ENCODE measurements at places on chromosomes 2 and 18.

DNA sequence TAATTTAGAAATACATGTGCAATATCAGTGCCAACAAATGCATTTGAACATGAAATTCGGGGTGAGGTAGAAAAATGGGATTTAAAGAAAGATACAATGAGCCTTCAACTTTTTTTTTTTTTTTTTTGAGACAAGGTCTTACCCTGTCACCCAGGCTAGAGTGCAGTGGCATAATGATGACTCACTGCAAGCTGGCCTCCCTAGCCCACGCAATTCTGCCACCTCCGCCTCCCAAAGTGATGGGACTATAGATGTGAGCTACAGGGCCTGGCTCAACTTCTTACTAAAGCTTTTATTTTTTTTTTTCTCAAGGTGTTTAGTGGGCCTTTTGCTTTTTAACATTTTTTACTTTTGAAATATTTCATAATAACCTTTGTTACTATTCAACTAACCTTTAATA is 365.6 kb downstream of the LRRTM4 start:
- ATAC-seq: no peak

DNA sequence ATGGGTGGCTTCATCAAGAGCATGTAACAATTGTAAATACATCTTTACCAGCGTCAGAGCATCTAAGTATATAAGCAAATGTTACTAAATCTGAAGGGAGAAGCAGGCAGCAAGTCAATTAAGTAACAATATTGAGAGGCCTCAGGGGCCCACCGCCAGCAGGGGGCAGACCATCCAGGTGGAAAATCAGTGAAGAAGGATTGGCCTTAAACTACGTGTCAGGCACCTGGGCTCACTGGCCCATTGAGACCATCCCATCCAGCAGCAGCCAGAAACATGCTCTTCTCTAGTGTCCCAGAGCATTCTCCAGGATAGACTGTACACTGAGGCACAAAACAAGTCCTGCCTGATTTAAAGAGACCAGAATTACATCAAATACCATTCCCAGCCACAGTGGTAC is 96.2 kb upstream of the SNTG2 start:
- ATAC-seq: peak; percentile 53

GRCh38 chr18:34848156-34848555 is 138.1 kb downstream of the DTNA start:
- ATAC-seq: no peak

DNA sequence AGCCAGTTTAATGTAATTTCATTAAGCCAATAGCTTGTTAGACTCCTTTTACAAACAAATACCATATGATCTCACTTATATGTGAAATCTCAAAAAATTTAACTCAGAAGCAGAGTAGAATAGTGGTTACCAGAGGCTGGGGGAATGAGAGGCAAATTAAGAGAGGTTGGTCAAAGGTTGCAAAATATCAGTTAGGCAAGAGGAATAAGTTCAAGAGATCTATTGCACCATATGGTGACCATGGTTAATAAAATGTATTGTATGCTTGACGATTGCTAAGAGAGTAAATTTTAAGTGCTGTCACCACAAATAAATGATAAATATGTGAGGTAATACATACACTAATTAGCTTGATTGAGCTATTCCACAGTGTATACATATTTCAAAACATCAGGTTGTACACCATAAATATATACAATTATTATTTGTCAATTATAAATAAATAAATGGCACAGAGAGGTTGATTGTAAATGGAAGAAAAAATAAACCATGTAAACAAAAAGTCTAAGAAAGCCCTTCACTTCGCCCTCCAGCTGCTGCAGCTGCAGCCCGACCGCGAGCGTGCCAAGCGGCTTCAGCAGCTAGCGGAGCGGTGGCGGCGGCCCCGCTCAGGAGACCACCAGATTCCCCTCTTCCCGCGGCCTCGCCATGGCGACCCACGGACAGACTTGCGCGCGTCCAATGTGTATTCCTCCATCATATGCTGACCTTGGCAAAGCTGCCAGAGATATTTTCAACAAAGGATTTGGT is 23.0 kb upstream of the ACTR2 start:
- ATAC-seq: no peak

GRCh38 chr2:105290981-105291660 is 38.4 kb downstream of the TGFBRAP1 start:
- ATAC-seq: no peak

GRCh38 chr2:239169311-239170048 is 231.3 kb downstream of the HDAC4 start:
- no peak for ATAC-seq

DNA sequence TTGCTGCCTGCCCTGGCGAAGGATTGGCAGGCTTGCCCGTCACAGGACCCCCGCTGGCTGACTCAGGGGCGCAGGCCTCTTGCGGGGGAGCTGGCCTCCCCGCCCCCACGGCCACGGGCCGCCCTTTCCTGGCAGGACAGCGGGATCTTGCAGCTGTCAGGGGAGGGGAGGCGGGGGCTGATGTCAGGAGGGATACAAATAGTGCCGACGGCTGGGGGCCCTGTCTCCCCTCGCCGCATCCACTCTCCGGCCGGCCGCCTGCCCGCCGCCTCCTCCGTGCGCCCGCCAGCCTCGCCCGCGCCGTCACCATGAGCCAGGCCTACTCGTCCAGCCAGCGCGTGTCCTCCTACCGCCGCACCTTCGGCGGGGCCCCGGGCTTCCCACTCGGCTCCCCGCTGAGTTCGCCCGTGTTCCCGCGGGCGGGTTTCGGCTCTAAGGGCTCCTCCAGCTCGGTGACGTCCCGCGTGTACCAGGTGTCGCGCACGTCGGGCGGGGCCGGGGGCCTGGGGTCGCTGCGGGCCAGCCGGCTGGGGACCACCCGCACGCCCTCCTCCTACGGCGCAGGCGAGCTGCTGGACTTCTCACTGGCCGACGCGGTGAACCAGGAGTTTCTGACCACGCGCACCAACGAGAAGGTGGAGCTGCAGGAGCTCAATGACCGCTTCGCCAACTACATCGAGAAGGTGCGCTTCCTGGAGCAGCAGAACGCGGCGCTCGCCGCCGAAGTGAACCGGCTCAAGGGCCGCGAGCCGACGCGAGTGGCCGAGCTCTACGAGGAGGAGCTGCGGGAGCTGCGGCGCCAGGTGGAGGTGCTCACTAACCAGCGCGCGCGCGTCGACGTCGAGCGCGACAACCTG is at the start of gene DES:
Gene DES, plus strand, starts transcription at position 223 of the 857 bp plus-strand sequence. Its CDS starts 86 bp downstream, at position 309.
- no peak for ATAC-seq

DNA sequence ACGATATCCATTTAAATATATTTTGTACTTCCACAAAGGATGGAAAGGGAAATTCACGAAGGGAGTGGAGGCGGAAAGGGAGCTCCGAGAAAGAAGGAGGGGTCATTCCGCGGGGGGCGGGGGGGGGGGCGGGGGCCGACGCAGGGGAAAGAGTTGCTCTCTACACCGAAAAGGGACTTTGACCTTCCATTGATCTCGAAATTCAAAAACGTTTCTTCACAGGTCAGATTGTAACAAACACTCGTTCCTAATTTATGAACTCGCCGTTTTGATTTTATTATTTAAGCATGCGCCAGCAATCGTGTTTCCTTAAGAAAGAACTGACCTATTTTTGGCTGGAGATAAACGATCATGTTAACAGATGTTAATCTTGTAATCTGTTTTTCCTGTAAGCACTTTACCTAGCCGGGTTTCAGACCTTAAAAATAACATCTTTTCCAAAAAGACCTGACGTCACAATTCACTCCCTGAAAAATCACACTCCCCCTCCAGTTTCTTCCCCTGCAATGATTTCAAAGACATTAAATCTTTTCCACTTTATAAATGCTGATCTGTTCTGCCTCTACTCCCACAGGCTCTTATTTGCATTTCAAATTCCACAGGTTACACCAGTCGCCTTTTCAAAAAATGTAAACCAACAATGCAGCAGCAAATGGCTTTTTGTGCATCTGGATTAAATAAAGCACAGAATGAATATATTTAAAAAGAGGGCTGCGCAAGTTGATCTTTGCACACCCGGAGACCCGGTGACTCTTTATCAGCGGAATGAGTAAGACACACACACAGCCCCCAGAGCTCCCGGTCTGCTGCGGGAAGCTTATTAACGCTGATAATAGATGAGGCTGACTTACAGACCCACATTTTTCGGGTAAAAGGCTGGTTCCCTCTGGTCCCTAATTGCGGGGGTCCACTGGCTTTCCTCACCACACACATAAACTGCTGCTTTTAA is 1.6 kb downstream of the ZNF516 start:
- ATAC-seq: peak; percentile 19

DNA sequence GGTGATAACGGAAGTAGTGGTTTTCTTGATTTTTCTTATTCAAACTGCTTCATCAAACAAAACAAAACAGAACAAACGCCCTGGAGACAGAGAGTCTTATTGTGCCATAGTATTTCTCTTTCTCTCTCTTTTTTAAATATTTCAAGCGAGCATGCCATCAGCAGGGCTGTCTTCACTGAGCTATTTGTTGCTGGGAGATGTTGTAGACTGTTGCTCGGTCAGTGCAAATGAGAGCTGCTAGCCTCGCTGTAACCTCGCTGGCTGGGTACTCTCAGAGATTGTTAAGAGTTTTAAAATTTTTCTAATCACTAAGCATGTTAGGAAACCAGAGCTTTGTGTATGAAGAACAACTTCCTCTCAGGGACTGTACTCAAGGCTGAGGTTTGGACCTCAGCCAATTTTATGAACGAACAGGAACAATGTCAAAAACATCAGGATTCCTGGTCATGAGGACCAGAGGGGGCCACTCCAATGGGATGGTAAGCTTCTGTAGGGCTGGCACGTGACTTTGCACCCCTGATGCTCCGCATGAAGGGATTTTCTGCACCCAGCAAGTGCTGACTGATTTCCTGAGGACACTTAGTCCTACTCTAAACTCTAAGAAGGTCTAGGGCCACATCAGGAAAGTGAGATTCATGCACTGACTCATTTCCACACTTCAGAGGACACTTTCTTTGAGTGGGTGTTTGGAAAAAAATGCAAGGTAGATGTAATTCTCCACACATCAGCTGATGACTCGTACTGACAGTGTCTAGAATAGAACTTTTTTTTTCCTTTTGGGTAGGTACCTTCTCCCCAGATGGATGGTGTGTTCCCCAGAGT is 59.8 kb upstream of the IL1R1 start:
- peak; percentile 88 for ATAC-seq

DNA sequence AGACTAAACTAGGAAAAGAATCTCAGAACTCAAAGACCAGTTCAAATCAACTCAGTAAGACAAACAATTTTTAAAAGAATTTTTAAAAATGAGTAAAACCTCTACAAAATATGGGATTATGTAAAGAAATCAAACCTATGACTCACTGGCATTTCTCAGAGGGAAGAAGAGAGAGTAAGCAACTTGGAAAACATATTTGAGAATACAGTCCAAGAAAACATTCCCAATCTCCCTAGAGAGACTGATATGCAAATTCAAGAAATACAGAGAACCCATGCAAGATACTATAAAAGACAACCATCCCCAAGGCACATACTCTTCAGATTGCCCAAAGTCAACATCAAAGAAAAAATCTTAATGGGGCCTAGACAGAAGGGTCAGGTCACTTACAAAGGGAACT is 162.7 kb downstream of the WDPCP start:
- ATAC-seq: no peak

DNA sequence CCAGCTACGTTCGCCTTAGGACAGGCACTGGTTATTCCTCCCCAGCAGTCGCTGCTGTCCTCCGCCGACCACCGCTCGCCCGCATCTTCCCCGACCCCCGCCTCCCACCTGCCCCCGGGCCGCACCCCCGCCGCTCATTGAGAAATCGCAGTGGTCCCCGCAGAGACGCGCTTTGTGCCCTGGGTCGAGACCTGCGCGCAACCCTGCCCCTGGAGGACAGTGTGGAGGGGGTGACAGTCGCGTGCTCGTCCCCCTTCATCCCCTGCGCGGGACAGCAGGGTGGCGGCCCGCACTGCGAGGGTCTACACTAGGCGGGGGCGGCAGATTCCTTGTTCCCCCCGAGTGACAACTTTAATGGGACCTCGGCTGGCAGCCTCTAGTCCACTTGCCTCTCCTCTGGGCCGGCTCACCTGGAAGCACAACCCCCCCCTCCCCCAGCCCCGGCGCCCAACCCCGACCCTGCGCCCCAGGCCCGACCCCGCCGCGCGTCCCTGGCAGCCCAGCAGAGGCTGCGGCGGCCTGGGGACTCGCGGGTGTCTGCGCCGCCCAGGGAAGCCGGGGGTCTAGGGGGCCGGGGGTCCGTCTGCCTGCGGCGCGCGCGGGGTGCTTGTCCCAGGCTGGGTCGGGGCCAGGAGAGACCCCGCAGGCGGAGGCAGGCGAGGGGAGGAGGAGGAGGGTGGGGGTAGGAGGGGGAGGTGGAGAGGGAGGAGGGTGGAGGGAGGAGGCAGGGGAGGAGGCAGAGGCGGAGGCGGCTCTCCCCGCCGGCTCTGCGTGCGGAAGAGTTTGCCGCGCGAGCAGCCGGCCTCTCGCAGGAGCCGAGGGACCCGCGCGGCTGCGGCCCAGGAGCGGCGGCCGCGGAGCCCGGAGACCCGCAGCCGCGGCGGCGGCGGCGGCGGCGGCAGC is at the start of gene NPAS2:
Gene NPAS2, plus strand, starts transcription at position 770 of the 903 bp plus-strand sequence. CDS start 84,616 bp downstream, outside the sequence.
- ATAC-seq: peak; percentile 52

- no peak for ATAC-seq
Measured at GRCh38 chr18:58691256-58691655, 20.0 kb downstream of the MALT1 start.

DNA sequence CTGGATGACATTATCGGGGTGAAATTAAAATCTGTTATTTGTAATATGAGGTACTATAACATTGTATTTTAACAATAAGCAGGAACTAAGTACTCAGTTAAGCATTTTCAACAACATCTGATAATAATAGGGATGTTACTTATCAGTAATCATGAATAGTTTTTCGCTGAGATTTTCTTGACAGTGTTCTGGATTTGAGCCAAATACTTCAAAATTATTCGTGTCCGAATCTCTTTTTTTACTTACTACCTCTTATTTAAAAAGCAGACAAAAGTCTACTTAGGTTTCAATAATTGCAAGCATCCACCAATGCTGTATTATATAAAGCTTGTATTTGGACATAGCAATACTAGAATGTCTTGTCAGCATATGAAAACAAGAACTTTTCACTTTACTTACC is 6.4 kb upstream of the ANKRD12 start:
- ATAC-seq: no peak

DNA sequence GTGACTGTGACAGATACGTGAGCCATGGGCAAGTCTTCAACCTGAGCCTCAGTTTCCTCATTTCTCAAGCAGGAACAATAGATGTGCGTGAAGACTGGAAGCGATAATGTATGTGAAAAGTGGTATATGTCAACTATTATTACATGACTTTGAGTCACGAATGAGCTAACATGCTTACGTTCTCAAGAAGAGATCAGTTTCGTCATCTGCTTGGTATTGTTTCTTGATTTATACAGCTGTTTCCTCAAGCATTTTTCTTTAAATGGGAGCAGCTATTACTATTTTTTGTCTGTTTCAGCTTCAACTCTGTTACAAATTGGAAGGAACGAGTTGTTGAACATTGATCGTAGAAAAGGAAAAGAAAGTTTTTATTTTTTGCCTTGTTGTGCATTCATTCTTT is 48.5 kb upstream of the THOC1 start:
- ATAC-seq: no peak

- ATAC-seq: no peak
Measured at GRCh38 chr2:206823178-206823577, 57.8 kb downstream of the FASTKD2 start.

GRCh38 chr2:68466361-68466777 is 725 bp downstream of the FBXO48 start:
- peak; percentile 38 for ATAC-seq

- ATAC-seq: no peak
Measured at GRCh38 chr2:113069676-113070605, 2.2 kb downstream of the IL1F10 start.

Measured in activated T-helper 17 cell treated with anti-CD3 and anti-CD28 coated beads, Interleukin-2, amount 50 U/mL, for 72 hours (primary cell).